ENCODE measurements at places on chromosomes 6 and 20.

GRCh38 chr6:147709396-147710272 is 201.1 kb downstream of the SAMD5 start:
- DNase-seq, result no peak

DNA sequence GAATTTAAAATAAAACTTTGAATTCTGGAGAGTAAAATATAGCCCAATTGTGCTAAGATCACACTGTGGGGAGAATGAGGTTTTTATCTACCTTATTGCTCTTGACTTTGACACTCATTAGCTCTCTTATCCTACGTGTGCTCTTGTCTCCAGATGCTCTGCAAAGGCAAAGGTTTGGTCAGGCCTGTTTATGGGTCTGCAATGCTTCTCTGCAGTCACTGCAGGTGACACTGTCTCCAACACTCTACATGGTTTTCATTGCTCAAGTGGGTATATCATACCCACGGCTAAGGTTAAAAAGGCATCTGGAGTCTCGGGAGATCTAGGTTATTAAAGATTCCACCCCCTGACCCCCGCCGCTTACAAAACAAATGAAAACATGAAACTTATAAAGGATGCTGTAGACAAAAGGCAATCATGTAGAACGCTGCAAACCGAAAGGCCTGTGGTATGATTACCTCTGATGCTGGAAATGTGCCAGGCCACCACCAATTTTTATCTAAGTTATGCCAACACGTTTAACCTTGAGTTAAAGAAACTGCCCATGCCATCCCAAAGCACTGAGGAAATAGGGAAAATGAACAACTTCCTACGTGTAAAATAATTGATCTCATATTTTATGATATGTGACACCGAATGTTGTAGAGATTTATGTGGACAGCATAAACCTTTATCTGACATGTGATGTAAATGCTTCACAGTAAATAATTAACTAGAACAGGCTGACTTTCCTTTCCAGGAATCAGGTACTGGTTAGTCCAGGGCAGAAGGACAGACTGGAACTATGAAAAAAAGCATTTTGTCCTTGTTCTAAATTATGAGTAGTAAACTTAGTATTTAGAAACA is 238.2 kb upstream of the NOX3 start:
- no peak for DNase-seq

DNA sequence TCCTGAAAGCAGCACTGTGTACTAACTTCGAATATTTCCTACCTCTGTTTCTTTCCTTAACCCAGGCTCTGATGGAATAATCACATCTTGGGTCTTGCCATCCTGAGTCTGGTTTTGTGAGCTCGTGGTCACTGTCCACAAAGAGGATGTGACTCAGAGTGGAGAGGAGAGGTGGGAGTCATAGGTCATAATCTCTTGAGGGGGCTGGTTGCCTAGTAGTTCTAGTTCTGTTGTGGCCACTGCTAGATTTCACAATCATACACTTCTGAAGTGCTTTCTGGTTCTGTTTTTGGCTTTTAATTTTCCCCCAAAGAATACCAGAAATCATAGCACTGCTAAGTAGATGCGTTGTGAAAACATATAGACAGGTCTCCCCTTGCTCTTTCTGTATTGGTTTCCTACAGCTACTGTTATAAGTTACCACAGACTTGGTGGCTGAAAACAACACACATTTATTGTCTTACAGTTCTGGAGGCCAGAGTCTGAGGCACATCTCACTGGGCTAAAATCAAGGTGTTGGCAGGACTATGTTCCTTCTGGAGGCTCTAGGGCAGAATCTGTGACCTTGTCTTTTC is 102.8 kb downstream of the NRSN1 start:
- DNase-seq, result peak; percentile 89

GRCh38 chr20:16501301-16501700 is 71.9 kb downstream of the KIF16B start:
- DNase-seq, result no peak

DNA sequence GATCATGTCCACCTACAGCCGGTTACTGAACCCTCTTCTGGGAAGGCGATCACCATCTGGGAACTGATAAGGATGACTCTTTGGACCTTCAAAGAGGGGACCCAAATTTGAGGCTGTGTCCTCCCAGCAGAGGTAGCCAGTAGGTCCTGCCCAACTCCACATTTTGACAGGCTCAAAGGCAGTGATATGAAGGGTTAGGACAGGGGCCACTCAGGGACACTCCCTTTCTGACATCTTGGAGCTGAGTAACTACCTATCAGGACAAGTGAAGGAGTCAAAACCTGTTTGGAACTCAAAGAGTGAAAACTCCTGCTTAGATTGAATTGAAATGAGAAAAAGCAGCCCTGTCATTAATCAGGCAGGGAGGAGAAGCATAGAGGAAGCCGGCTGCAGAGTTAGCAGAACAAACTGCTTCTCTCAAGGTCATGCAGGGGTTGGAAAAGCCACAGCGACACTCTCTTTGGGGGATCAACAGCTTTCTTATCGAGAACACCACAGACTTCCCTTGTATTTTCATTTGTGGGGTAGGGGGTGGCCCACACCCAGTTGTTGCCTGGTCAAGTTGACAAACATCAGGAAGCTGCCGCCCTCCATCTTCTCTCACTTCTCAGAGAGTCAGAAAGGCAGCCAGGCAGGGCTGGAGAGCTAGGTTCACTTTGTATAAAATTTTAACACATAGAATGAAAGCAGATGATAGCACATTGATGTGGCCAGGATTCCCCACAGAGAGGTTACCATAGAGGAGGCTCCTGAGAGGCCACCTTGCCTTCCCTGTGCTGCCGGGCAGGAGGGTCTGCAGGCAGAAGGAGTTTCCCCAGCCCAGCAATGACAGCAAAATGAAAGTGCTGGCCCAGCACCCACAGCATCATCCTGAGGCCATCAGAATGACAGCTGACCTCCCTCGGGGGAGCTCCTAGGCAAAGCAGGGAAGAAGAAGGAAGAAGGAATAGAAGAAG is 47.6 kb downstream of the AGPAT4 start:
- DNase-seq, result peak; percentile 43

Measured in NB4 (cell line).